Activated CD4-positive, alpha-beta T cell treated with anti-CD3 and anti-CD28 coated beads for 36 hours (primary cell): ENCODE measurements at places on chromosomes 2 and 18. TPM values are rescaled to one million over a fixed set of nuclear protein-coding genes. Genes with fewer than 3 reads are reported as not detected.

DNA sequence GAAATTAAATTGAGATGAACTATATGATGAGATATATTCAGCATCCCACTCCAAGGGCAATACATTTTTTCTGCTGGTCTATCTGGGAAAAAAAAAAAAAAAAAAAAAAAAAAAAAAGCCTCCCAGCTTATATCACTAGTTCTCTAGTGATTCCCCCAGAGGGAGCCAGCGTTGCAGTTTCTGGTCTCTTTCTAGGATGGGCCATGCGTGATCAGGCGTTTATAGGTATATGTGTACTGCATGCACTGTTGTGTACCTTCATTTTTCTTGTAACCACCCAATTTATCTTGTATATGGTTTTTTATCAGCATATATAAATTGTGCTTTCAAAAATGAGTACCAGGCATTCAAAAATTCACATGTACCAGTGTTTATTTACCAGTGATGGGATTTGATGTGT, 35.1 kb downstream of the DCDC2C start:
- DNase-seq, result peak; percentile 49

KCNF1 gene
- total RNA-seq, result not detected

GRCh38 chr2:134372611-134373131, 118.8 kb downstream of the MGAT5 start:
- DNase-seq, result no peak

DNA sequence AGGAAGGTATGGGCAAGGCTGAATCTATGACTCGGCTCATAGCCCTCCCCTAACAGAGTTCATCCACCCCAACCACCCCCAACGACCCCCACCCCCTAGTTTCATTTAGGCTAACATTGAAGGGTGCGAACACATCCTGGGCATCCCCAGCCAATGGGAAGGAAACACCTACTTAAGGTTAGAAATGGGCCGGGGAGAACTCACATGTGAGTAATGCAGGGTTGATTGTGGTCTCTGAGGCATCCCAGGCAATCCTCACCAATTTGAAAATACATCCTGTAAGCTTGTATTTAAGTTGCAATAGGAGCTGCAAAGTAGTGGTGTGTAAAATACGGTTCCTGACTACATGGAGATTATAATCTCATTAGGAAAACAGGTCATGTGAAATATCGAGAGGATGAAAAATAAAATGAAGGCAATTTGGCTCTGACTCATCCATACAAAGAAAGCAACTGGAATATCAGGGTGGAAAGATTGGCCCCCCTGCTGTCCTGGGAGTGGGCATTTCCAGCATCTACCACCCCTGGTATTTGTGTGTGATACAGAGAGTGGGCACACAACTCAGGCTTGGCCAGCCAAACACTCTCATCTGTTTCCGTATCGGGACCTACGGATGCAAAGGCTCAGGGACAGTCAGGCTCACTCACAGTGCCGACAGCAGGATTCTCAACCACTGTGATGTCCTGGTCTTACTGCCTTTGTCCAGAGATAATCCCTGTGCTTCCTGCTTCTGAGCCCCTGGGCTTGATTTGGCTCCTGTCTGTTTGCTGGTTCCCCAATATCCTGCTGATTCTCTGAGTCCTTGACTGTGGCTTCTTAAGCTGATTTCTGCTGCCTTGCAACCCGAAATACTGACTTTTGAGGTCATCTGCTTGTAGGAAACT, 90.0 kb upstream of the NCKAP5 start:
- no peak for DNase-seq

DNA sequence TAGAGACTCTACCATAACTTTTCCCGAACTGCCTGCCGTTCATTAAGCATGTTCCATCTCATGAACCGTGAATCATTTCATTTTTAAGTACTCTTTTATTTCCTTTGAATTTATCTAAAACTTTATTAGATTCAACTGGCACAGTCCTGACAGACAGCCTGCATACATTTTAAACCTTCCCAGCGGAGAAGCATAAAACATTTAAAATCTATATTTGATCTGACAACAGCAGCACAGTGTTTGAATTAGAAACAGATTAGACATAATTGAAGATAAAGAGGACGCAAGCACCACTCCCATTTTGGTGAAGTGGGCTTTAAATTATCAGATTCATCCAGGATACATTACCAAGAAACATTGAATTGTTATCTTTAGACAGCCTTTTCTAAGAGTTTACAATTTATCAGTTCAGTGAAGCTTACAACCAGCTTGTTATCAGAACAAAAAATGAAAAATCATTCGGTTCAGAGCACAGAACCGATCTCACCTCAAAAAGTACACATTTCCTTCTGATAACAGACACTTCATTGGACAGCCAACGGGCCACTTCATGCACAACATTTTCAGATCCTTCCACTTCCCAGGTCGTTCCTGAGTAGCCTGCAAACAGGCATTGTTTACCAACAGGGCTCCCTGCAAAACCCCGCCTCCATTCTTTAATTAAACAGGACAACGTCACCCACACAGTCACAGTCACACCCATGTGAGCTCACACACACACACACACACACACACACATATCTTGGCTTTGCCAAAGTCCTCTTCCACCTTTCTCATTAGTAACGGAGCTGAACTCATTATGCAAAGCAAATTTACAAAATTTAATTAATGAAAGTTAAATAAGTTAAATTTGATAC, 171.2 kb downstream of the SP3 start:
- no peak for DNase-seq

- DNase-seq, result no peak
Measured at GRCh38 chr2:160315337-160315736, 115.3 kb upstream of the ITGB6 start.

GPBAR1 gene
- total RNA-seq, result 0.40 TPM

CNTNAP5 gene
- total RNA-seq, result not detected

- no peak for DNase-seq
Measured at GRCh38 chr2:70703900-70704549, 64.0 kb downstream of the ADD2 start.
